ENCODE measurements at places on chromosomes 11 and 22.
A peak's percentile ranks its signal among the peaks of the same experiment; 100 is the strongest.

GRCh38 chr11:3709977-3710376 lies 38.8 kb upstream of the CHRNA10 start:
- no peak overlapping the region for H3K4me3 ChIP-seq
- DNase-seq: no peak
- H3K36me3 ChIP-seq: no peaks in the 10 kb centered on the region
- H3K4me1 ChIP-seq: no peaks in the 10 kb centered on the region
- no peaks in the 10 kb centered on the region for H3K27me3 ChIP-seq
- H3K27ac ChIP-seq: no peak overlapping the region

DNA sequence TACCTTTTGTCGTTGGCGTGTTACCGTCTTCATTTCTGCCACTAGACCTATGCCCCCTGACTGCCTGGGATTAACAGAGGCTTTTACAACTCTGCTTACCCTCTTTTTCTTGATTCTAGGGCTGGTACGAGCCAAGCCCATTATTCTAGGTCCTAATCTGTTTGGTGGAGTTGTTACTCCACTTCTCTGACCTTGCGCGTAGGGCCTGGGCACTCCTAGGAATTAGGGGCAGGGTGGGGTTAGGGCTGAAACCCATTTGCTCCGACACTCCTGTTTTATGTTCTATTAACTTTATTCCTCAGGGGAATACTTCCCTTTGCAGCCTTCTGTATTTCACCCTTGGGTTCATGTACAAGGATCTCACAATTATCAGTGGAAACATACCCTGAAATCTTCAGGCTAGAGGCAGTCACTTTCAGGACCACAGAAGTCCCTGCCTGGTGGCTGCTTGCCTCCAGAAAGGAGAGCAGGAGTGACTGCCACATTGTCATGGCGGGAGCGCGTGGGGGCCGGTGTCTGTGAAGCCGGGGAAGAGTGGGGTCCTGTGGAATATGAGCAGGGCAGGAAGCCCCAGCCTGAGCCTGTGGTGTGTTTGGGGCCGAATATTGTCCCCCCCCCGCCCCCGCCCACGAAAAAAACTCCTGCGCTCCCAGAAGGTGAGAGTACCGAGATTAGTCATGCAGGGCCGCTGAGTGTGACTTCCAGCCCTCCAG lies 731 bp upstream of the SLC37A2 start:
- no peaks in the 10 kb centered on the region for H3K36me3 ChIP-seq
- H3K27me3 ChIP-seq: no peaks in the 10 kb centered on the region
- H3K4me3 ChIP-seq: peak overlapping the region; percentile 60
- peak overlapping the region; percentile 74 for H3K27ac ChIP-seq
- peaks cover 8% of the 10 kb centered on the region for H3K4me1 ChIP-seq
- no peak for DNase-seq

DNA sequence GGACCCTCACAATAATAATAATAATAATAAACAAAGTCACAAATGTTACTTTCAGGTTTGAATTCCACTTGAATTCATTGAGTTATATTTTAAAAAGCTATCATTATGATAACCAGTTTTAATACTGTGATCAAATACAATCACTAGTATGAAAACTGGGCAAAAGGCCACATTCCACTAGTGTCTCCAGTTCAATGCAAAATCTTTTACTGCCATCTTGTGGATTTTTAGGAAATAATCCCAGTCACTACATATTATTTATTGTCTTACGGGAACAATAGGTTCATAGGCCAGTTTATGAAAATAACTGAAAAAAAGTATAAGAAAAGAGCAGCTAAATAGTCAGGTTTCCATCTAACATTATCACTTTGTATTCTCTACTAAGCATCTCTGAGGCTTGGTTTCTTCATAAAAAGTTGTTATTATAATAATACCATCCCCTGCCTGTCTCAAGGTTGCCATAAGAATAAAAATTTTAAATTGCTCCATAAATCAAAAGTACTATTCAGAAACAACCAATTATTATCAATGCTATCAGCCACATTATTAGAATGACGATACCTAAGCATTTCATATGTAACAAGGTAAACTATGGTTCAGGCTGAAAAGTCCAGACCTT lies 533.9 kb upstream of the CCDC90B start:
- no peaks in the 10 kb centered on the region for H3K36me3 ChIP-seq
- H3K27ac ChIP-seq: no peak overlapping the region

- H3K27ac ChIP-seq: no peak overlapping the region
- no peaks in the 10 kb centered on the region for H3K4me1 ChIP-seq
- no peaks in the 10 kb centered on the region for H3K36me3 ChIP-seq
- no peak for DNase-seq
- no peak overlapping the region for H3K4me3 ChIP-seq
- no peaks in the 10 kb centered on the region for H3K27me3 ChIP-seq
Measured at GRCh38 chr11:115890500-115890899, 386.3 kb upstream of the CADM1 start.

GRCh38 chr11:64878494-64879243 lies at the start of gene EHD1:
TSS of gene EHD1 (minus strand) at chr11:64878621. CDS start at chr11:64878464, 157 bp downstream.
- H3K4me1 ChIP-seq: peaks cover 30% of the 10 kb centered on the region
- H3K4me3 ChIP-seq: peak within 1 kb of the TSS; percentile 81
- no peaks in the 10 kb centered on the region for H3K36me3 ChIP-seq
- H3K27me3 ChIP-seq: no peaks in the 10 kb centered on the region
- peak within 1 kb of the TSS; percentile 85 for H3K27ac ChIP-seq
- peak; percentile 100 for DNase-seq

DNA sequence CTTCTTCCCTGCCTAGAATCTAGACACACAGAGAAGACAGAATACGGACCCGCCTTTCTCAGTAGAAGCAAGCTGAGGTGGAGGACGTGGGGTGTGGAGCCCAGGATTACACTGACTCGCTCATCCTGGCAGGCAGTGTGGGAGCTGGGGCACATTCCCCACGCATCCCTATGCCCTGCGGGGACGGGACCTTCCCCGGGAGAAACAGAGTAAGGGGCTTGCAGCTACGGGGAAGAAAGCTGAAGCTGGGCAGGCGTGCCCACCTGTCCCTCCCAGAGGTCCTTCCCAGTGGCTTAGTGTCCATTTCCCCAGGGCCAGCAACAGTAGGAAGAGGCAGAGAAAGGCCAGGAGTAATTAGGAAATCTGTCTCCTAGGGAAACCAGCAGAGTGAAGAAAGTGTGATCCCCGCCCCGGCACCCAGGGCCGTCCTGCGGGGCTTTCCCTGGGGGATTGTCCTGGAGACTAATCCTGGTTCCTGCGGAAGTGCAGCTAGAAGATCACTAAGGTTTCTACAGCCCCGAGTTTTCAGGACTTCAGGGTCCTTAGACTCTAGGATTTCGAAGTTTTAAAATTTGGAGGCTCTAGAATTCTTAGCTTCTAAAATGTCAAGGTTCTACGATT lies 7.8 kb downstream of the DNAJB13 start:
- DNase-seq: no peak
- no peaks in the 10 kb centered on the region for H3K4me1 ChIP-seq
- H3K27me3 ChIP-seq: no peaks in the 10 kb centered on the region
- H3K27ac ChIP-seq: no peak overlapping the region
